ENCODE measurements at places on chromosomes 2 and 18.

- no peak for DNase-seq
Measured at GRCh38 chr2:21231985-21232384, 108.2 kb downstream of the TDRD15 start.

GRCh38 chr2:236242057-236242495 is 22.1 kb downstream of the ASB18 start:
- no peak for DNase-seq

GRCh38 chr2:126527836-126528490 is 128.0 kb upstream of the GYPC start:
- peak; percentile 73 for DNase-seq

DNA sequence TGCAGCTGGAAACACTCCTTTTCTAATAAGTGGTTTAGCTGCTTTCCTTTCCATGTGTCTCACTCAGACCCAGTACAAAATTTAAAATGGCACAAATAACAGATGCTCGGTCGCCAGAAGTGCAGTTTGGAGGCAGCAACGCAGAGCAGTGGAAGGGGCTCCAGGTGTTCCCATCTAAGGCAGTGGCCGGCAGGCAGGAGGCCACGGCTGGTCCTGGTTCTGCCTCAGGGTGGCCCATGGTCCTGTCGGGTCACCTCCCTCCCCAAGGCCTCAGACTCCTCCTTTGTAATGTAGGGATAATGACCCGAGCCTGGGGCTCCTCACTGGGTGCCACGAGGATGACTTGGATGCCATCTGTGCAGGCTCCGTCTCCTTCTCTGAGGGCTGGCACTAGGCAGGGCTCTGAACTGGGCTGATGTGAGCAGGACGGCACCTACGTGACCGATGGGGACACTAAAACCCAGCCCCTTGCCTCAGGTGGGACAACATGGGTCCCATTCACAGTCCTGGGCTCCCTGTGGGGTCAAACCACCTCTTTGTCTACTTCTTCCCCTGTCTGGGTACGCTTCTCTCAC is 80.9 kb upstream of the SLC66A3 start:
- DNase-seq, result no peak

- DNase-seq, result no peak
Measured at GRCh38 chr2:164737612-164738081, 104.0 kb downstream of the COBLL1 start.

GRCh38 chr2:186399082-186399644 is 86.9 kb upstream of the ZC3H15 start:
- DNase-seq, result no peak

DNA sequence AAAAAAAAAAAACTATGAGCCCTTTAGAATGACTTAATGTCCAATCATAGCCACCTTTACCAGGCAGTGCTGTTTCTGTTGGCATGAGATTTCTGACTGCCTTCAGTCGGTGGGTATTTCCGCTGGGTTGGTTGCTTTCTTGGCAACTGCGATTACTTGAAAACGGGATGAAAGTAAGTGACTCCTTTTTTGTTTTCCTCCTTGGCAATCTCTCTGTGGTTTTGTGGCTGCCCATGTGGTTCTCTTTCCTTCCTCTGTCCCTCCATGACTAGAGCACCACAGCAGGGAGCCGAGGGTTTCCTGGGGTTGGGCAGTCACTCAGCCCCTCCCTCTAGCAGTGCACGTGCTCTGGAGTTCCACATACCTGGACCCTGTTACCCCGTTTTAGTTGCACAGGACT is 112.1 kb downstream of the KLHL29 start:
- DNase-seq, result peak; percentile 23

- DNase-seq, result no peak
Measured at GRCh38 chr2:144343145-144343544, 176.8 kb downstream of the ZEB2 start.

GRCh38 chr2:24861500-24861899 is 58.5 kb downstream of the ADCY3 start:
- no peak for DNase-seq

DNA sequence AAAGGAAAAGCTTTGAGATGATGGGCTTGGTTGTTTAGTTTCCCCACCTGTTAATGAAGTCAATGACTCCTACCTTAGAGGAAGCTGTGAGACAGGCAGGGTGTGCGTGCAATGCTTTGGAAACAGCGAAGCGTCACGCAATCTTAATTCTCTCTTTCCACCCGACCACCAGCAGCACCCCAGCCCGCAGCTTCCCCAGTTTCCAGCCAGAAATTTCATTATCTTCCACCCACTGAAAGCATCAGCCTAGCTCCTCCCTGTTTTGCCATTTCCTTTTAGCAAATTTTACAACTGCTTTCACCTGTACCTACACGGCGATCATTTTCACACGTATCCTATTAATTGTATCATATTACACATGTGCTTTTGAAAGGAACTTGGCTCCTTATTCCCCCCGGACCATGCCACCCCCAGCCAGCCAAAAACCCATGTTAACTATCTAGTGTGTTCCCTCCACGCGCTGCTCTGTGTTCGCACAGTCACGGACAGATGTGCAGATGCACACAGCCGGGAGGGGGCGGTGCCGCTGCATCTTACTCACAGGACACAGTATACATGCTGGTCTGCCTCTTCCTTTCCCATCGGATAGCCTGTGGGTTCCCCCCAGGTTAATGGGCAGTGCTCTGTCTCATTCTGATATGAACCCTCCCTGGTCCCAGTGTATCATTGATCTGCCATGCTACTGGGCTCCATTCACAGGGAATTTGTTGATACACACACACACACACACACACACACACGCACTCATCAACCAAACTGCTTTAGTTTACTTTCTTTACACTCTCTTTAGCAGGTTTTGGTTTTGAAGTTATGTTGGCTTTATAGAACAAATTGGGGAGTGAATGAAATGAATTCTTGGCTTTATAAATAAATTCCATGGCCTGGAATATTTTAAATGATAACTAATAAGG is 22.4 kb downstream of the CYP27C1 start:
- DNase-seq, result peak; percentile 14

DNA sequence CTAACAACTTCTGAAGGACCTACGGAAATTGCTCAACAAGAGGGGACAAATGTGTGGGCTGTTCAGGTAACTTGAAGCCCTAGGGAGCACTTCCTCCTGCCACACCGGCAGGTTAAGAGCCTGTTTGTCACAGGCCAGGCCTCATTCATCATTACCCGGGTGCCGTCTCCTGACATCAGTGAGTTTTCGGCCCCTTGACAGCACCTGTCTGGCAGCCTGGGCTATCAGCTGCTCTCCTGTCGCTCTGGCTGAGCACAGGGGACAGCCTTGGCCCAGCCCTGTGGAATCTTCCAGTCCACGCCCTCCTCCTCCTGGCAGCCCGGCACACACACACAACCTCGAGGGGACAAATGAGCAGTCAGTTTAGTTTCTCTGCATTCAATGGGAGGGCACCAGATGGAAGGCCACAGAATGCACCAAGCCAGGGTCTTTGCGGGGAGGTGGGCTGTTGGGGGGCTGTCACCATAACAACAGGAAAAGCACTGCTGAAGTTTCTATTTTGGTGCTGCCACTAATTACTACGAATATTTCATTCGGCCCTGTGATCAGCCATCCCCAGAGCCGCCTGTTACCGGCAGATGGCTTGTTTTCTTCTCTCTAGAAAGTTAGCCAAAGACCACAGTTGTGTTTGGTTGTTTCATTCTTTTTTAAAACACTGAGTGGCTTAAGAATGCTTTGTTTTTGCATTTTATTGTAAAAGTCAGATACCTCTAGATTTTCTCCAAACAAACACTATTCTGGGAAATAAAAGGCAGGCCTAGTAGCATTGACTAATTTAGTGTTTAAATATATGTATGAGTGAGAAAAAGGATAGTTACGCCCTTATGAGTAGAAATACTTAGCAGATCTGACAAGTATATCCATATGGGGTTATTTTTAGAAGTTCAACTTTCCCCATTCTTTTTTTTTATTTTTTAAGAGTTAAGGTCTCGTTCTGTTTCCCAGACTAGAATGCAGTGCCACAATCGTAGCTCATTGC is 189.9 kb upstream of the NDUFV2 start:
- no peak for DNase-seq

- DNase-seq, result no peak
Measured at GRCh38 chr18:63476668-63477067, at the start of gene SERPINB5. SERPINB5 (plus strand) TSS chr18:63476958; CDS start chr18:63484429, 7,471 bp downstream.

GRCh38 chr2:111898703-111899514 is 502 bp downstream of the MERTK start:
- DNase-seq, result peak; percentile 5

DNA sequence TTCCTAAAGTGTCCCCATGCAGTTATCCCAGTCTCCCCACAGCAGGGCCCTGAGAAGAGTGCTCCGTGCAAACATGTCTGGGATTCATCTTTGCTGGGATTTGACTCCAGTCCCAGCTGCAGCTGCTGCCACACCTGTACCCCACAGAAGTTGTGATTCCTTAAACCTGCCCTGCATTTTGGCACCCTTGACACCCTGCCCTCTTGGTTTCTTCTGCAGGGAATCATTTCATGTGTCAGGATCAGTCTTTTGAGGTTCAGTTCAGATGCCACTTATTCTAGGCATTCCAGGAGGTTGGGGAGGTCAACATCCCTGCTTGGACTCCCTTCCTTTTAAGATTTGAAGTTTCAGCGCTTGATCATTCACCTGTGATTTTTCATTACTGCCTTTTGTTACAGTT is 108.3 kb downstream of the SPTBN1 start:
- DNase-seq, result no peak

- no peak for DNase-seq
Measured at GRCh38 chr2:151197184-151198108, 64.2 kb downstream of the RBM43 start.

DNA sequence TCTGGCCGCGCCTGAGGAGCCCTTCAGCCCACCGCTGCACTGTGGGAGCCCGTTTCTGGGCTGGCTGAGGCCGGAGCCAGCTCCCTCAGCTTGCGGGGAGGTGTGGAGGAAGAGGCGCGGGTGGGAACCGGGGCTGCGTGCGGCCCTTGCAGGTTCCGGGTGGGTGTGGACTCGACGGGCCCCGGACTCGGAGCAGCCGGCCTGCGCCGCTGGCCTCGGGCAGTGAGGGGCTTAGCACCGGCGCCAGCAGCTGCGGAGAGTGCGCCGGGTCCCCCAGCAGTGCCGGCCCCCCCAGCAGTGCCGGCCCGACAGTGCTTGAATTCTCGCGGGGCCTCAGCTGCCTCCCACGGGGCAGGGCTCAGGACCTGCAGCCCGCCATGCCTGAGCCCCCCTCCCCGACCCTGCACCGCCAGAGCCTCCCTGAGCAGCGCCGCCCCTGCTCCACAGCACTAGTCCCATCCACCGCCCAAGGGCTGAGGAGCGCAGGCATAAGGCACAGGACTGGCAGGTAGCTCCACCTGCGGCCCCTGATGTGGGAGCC is 534.2 kb downstream of the ZNF804A start:
- DNase-seq, result no peak

DNA sequence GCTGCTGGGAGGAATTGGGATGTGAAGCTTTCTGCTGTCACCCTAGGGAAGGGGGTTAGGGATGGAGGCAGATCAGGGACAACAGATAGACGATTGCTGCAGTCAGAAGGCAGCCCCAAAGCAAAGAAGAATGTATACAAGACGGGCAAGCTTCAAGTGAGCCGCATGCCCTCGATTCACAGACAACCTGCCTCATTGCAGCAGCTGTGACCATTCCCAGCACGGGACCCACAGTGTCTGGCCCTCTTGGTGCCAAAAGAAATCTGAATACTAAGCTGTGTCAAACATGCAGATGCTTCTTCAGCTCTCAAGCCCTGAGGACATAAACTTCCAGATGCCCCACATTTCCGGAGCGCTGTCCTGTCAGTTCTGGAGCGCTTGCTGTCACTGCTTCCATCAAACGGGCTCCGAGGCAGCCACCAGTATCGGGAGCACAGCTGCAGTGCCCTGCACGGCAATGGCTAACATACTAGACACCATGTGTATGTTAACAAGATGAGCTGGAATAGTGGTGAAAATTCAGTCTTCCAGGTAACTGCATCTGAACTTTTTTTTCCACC is 33.8 kb downstream of the PRELID3A start:
- no peak for DNase-seq

DNA sequence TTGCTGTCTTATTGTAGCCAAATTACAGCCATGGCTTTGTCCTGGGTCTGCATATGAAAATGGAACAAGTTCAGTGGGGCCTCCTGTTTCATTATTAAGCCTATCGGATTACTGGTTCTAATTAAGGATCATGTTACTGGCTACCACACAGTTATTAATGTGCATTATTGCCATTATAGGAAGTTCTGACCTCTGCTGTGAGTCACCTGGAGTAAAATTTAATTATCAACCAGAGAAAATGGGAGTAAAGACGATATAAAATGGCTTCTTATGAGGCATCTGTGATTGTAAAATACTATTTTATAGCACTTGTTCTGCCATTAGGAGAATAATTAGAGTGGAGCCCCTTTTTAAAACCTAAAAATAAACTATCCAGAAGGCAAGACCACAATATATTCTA is 143.3 kb upstream of the ITGB6 start:
- DNase-seq, result no peak

GRCh38 chr2:145415151-145415550 is 895.2 kb upstream of the ZEB2 start:
- DNase-seq, result no peak

- no peak for DNase-seq
Measured at GRCh38 chr2:68831686-68832232, 39.4 kb downstream of the BMP10 start.

DNA sequence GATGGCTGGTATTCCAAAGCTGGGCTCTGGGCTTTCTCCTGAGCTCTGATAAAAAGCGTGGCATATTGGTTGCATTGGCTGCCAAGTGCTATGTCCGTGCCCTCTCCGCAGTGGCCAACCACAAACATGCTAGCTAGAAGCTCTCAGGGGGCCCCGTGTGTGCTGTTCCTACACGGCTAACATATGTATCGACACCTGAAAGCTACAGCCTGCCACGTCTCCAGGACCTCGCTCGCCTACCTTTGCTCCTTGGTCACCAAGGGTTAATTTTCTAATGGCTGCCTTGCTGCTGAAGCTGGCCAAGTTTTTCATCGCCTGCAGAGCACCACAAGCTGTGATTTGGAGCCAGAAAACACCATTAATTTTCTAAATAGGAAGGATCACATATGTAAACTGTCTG is 888.4 kb downstream of the BCL11A start:
- no peak for DNase-seq

DNA sequence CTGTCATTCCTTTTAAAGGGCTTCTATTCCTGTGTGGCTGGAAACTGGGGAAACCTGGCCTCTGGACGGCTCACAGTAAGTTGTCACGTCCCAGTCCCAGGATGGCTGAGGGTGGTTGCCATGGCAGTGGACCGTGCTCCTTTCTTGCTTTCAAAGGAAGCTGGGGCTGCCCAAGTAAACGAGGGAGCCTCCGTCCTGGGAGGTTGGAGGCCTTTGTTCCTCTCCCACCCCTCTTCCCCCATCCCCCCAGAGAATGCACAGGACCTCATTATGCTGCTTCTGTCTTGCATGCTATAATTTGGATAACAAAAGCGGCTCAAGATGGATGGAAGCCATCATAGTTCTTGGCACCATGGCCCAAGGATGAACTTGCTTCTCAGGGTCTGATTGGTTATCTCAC is 325.5 kb upstream of the HS6ST1 start:
- DNase-seq, result no peak

- DNase-seq, result no peak
Measured at GRCh38 chr2:125371867-125372266, 1284.1 kb upstream of the GYPC start.

GRCh38 chr2:222701721-222702131 is 30.3 kb downstream of the MOGAT1 start:
- DNase-seq, result peak; percentile 14

Data from CD4-positive, alpha-beta T cell (primary cell).